ENCODE measurements at places on chromosomes 16 and 17.

DNA sequence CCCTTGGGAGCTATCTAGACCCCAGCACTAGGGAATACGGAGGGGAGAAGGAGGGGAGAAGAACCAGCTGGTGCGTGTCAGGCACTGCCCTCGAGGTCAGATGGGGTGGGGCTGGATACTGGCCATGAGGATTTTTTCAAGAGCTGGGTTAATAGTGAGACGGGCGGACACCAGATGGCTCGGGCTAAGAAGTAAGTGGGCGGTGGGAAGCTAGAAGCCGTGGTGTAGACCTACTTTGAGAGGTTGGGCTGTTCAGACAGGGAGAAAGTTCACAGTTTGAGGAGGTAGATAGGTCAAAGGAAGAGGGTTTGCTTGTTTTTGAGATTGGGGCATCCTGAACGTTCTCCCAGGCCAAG is 303.8 kb downstream of the SEC14L1 start:
- DNase-seq, result no peak

GRCh38 chr16:53920988-53921387 is 217.0 kb downstream of the FTO start:
- DNase-seq, result no peak

- no peak for DNase-seq
These were observed 414.4 kb downstream of the WWOX start for GRCh38 chr16:78513838-78514237.

DNA sequence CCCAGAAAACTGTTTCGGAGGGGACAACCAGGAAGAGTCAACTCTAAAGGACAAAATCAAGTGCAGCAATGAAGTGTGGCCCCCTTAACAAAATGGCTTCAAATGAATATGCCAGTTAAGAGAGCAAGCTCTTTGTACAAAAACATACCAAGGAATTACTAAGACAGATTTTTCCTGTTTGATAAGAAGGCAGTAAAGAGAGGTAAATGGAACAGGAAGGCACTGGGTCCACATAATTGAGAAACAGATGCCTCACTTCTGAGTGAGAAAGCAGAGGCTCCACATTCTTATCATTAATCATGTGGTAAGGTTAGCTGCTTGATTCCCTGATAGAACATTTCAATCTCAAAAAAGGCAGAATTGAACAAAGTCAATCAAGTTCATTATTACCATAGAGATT is 44.9 kb downstream of the MBTD1 start:
- no peak for DNase-seq

GRCh38 chr16:83116274-83116892 is 489.6 kb downstream of the CDH13 start:
- DNase-seq, result no peak

GRCh38 chr17:74815550-74816370 is 39.6 kb upstream of the NAT9 start:
- no peak for DNase-seq

- DNase-seq, result no peak
These were observed 38.6 kb upstream of the TBX2 start for GRCh38 chr17:61361084-61361483.

Data from naive thymus-derived CD4-positive, alpha-beta T cell (primary cell).